ENCODE measurements at places on chromosomes 3 and 15.
A peak's percentile ranks its signal among the peaks of the same experiment; 100 is the strongest.

- DNase-seq: peak; percentile 100
These were observed 290.5 kb downstream of the NAALADL2 start for GRCh38 chr3:175149675-175150074.

- no peak for DNase-seq
These were observed 121.2 kb upstream of the NAALADL2 start for GRCh38 chr3:174737966-174738365.

DNA sequence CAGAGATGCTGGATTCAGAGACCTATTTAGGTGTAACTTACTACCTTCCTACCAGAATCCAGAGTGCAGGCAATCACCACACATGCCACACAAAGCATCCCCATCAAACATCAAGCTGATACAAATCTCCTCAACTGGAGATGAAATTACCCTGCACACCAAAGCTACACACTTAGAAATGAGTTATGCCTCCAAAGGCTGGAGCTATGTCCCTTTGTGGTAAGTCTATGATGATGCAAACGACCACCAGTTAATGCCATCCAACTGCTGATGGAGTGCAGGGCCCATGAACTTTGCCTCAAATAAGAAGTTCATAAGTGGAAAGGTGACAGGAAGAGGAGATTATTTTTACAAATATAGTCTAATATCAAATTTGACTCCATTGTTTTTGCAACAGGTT is 38.1 kb downstream of the PDZRN3 start:
- DNase-seq: no peak

DNA sequence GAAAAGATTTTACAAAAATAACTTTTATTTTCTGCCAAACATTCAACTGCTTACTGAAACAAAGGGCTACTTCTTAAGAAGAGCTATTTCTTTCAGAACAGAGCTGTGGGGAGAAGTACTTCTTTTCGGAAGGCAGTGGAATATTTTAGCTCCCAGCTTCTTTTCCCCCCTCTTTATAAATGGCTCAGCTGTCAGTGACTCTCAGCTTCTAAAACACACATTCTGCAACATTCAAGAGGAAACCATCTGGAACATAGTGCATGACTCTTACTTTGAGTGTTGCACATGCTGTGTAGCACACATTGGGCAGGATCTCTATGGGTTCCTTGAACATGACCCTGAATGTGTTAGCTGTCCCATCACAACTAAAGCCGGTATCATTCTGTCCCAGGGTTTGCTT is 7.0 kb upstream of the C15orf40 start:
- DNase-seq: no peak

DNA sequence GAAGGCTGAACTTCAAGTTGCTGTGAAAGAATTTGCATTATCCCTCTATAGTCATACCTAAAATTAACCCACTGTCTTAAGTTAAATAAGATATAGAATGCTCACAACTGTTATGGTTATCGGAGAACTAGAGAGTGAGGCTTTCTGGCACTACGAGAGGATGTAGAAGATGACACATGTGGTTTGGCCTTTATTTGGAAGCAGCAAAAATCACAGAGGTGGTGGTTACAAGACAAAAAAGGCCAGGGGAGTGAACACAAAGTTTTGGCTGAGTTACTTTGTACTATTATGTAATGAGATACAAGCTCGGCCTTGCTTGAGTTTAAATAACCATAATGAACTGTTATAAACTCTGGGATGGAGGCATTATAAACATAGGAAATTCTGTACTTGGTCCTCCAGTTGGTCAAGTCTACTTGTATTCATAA is 78.3 kb upstream of the ICE2 start:
- no peak for DNase-seq

GRCh38 chr3:115835946-115836345 is 212.6 kb downstream of the GAP43 start:
- no peak for DNase-seq

DNA sequence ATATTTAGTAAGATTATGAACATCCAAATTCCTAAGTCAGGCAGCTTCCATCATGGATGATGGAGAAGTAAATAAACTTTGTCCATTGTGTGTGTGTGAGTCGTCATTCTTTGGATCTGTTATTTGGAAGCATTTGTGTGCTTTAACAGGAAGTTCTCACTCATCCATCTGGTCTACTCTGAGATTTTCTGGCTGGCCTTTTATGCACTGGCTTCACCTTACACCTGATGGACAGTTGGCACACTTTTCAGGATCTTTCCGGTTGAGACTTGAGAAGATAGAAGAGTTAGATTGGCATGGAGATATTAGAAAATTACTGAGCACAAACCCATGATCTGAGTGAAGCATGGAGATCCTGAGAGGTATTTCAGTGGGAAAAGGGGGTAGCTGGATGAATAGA is 12.6 kb downstream of the SYNPR start:
- DNase-seq: no peak

- no peak for DNase-seq
These were observed 2.2 kb upstream of the ISLR2 start for GRCh38 chr15:74127954-74128784.

All from NCI-H1436 treated with DMSO at 0.1 percent for 48 hours (cell line).